ENCODE measurements at places on chromosomes 1 and 21.
A peak's percentile ranks its signal among the peaks of the same experiment; 100 is the strongest.

GRCh38 chr1:104172243-104172681 lies 422.6 kb downstream of the AMY1C start:
- DNase-seq: no peak

DNA sequence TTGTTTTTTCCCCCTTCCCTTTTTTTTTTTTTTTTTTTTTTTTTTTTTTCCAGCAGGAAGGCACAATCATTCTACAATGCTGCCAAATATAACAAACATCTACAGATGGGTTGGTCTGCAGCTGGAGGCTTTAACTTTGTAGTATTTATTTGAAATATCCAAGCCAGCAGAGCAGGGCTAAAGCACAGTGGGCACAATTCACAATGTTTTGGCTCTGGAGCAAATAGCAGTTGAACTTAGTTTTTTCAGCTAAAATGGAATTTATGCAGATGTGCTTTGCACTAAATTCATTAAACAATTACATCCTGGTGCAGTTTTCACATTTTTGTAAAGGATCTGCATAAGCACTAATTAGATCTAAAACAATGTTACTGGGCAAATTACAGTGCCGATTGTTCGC lies 39.8 kb upstream of the ZBTB18 start:
- no peak for DNase-seq

- DNase-seq: peak; percentile 90
Observed at GRCh38 chr1:33256471-33257206, at the start of gene ZNF362. Gene ZNF362, plus strand, starts transcription at chr1:33256492. Its CDS starts 14,083 bp downstream, at chr1:33270575.

DNA sequence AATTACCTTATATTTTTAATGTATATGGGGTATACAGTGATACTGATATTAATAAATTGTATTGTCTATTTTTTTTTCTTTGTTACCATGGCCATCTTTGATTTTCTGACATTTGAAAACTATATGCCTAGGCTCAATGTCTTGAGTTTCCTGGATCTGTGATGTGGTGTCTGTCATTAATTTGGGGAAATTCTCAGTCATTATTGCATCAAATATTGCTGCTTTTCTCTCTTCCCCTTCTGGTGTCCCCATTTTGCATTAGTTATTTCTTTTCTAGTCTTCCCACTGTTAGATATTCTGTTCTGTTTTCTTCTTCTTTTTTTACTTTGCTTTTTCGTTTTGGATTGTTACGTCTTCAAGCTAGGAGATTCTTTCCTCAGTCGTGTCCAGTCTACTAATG lies 33.8 kb downstream of the ZBTB40 start:
- no peak for DNase-seq

DNA sequence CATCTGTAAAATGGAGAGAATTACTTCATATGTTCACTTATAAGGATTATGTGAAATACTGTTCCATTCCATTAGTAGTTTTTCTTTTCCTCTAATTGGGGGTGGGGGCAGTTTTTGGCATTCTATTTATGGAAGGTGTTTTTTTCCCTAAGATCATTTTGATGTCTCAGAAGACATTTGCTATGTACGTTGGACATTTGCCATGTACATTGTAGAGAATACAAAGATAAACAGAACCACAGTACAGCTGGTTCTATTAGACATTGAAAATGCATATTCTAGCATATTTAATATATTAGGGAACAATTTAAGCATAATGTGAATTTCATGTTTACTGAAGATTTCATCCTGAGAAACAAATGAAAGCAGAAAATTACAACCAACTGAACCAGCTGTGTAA lies 98.5 kb downstream of the PTBP2 start:
- no peak for DNase-seq

GRCh38 chr1:160428655-160429054 lies 28.3 kb downstream of the VANGL2 start:
- DNase-seq: peak; percentile 79

GRCh38 chr21:46063227-46063626 lies 34.7 kb upstream of the COL6A2 start:
- no peak for DNase-seq

DNA sequence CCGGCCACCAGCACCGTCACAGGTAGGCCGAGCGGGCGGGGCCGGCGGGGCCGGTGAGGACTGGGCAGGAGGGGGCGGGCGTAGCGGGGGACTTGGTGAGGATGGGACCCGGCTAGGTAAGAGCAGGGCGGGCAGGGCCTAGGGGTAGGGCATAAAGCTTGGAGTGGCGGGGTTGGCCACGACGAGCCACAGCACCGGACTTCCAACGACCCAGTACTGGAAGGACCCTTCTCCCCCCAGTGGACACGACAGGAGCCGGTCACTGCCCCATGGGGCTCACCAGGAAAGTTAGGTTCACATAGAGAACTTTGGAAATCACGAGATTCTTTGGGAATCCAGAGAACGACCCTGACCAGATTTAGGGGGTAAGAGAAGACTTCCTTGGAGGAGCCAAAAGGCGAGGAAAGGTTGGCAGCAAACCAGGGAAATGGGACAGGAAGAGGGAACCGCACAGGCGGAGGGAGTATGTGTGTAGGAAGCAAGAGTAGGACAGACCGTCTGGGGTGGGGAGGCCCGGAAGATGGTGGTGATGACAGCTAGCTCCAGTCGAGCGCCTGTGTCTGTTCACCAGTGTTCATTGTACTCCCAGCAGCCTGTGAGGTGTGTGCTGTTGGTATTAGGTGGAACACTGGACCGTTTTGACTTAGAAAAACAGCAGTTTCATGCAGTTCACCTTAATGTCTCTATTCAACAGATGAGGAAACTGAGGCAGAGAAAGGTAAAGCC lies 20.4 kb downstream of the ZNF362 start:
- no peak for DNase-seq

DNA sequence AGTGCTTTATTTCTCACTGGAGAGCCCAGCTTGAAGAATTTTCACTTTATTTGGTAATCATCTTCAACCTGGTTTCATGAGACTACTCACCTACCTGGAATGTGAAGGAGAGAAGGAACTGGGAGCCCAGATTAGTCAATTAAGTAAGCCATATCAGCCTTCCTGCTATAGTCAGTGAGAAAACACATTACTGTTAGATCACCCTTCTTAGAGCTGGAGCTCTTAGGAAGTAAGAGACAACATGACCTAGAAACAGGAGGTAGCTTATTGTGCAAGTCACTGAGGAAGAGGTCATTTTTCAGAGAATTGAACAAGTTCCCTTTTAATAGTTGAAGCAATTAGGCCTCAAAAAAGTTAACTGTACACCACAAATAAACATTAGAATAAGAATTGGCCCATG lies 49.2 kb upstream of the TEKT2 start:
- DNase-seq: no peak

DNA sequence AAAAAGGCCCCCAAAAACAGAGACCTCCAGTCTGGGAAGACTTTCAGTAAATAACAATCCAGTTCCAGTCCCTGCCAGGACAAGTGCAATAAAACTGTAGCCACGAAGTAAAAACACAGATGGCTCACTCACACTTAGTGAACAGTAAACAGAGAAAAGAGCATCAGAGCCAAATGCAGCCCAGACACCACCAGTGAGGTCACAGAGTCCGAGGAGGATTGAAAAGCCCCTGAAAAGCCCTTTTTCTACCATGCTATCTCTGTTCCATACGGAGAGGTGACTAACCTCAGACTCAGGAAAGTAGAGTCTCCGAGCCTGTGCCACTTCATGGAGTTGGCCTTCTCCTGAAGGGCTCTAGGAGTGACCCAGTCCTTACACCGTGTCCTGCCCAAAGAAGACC lies 84.5 kb downstream of the COLGALT2 start:
- DNase-seq: no peak

DNA sequence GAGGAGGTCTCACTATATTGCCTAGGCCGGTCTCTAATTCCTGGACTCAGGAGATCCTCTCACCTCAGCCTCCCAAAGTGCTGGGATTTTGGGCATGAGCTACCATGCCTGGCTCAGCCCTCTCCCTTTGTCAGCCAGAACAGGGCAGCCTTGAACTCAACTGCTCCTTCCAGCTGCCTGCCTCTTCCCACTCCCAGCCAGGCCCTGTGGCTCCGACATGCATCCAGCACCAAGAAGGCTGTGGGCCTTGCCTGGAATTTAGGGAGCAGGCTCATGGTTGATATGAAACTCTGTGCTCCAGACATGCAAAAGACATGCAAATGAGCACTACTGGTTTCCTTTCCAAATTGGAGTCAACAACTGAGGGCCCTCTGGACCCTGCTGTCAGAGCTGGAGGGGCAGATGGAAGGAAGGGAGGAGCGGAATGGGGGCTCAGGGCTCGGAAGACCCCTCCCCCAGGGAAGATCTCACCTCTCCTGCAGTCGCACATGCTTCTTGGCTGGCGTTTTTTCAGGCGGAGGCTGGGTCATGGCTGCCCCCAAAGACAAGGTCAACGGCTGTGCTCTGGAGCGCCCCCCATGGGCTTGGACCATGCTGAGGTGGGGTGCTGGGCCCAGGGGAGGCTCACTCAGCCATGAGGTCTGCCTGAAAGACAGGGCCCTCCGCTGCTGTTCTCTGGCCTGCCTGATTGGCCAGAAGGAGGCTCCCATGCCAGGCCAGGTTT lies 1.4 kb downstream of the PTPN7 start:
- peak; percentile 76 for DNase-seq

GRCh38 chr1:8343464-8344001 lies 25.6 kb downstream of the SLC45A1 start:
- no peak for DNase-seq

DNA sequence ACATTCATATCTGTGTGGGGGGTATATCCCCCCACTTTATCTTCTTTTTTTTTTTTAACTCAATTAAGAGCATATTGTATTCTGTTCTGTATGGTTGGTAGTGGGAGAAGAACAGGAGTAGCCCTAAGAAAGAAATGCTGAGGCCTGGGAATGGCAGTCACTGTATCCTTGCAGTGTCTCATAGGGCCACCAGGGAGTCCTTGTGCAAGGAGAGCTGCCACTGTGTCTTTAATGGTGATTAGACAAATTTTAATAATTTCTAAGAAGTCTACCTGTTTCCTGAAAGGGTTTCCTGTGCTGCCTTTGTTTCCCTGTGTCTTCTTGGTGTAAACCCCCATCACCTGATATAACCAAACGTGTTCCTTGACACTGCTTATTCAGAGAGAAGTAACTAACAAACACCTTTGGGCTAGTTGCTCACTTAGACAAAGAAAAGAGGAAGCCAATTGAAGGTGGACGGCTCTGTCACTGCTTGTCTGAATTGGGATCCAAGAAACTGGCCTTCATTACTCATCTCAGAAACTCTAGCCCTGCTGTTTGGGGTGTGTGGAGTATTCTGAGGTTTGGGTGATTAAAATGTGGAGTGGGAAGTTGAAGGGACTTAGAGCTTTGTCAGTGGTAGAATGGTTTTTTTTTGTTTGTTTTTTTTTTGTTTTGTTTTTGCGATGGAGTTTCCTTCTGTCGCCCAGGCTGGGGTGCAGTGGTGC lies 15.2 kb downstream of the GIPC2 start:
- DNase-seq: no peak

DNA sequence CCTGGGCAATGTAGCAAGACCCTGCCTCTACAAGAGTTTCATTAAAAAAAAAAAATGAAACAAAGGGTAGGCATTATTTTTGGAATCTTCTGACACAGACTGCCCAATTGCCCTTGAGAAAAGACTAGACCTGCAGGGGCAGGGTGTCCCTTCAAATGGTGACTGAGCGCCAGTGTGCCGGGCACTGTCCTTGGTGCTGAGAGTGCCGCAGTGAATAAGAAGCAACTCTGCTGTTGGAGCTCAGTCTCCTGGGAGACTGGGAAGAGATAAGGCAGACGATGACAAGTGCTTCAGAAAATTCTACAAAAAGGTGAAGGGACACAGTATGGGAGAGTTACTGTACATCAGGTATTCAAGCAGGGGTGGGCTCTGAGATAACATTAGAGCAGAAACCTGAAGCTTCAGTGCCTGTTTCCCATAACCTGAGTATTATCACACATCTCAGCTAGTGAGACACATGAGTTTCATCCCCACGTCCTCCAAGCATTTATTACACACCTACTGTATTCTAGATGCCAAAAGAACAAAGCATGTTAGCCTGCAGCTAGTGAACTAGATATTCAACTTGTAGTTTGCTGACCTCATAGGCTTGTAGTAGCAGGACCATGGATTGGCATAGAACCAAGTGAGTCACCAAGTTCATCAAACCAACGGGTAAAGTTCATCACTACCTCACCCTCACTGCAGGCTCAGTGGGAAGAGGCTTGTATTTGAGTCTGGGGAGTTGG lies 18.4 kb upstream of the RPL11 start:
- DNase-seq: peak; percentile 75

DNA sequence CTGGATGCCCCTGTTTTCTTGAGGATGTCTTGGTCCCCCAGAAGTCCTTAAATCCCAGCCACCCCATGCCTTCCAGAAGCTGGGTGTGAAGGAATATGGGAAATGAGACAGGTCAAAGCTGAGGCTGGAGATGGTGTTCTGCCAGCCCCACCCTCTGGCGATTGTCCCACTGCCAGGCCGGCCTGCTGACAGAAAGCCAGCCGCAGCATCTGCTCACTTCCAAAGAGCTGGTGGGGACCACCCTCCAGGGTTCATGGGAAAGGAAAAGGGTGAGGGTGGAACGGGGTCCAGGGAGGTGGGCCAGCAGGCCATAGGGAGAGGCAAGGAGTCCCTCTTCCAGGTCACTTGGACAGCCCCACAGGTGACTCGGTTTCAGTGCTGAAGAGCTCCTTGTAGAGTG lies 1.9 kb upstream of the LINGO4 start:
- no peak for DNase-seq

GRCh38 chr1:24849672-24850295 lies 80.3 kb downstream of the RUNX3 start:
- DNase-seq: peak; percentile 71

DNA sequence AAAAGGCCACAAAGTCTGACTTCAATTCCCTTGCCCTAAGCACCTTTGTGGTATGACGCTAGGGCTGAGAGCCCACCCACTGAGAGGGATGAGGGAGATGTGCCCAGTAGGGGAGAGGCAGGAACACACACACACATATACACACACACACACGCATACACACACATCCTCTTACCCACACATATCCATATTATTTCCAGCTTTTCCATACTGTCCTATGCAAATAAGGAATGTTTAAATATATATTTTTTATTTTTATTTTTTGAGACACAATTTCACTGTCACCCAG lies 3.0 kb downstream of the RAB25 start:
- no peak for DNase-seq

DNA sequence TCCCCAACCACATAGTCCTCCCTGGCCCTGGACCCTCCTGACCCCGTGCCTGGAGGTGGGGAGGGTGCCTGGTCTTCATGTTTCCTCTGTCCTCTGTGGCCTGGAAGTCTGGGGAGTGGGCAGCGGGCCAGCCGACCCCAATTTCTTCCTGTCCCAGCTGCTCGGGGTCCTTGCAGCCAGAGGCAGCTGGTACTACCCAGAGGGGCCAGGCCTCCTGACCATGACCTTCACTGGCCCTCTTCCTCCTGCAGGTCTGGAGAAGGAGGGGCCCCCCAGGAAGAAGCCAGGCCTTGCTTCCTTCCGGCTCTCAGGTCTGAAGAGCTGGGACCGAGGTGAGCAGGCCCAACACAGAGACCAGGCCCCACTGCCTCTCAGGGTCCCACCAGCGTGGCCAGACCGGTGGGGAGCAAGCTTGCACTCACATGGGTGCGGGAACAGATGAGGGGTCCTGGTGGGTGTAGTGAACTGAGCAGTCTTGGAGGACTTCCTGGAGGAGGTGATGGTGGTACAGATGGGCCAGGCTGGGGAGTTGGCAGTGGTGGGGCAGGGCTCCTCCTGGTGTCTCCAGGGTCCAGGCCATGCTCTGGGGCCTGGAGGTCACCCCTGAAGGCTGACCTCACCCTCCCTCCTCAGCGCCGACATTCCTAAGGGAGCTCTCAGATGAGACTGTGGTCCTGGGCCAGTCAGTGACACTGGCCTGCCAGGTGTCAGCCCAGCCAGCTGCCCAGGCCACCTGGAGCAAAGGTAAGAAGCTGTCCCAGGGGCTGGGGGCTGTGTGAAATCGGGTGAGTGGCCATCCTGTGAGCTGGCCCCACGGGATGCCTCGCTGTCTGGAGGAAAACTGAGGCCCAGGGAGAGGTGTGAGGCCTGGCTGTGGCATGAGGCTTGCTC lies 32.7 kb downstream of the TRIM11 start:
- no peak for DNase-seq

All from activated CD4-positive, alpha-beta T cell treated with anti-CD3 and anti-CD28 coated beads, Interleukin-2, amount 10 ng/mL, durations not matched to agents 24 days and 14 days (primary cell).